Activated CD4-positive, alpha-beta memory T cell treated with anti-CD3 and anti-CD28 coated beads for 36 hours (primary cell): ENCODE measurements at places on chromosomes 6 and 20. TPM values are rescaled to one million over a fixed set of nuclear protein-coding genes. Genes with fewer than 3 reads are reported as not detected.

- peak overlapping the region; percentile 92 for H3K4me3 ChIP-seq
- H3K27me3 ChIP-seq: no peaks in the 10 kb centered on the region
- peaks cover 22% of the 10 kb centered on the region for H3K36me3 ChIP-seq
- peak overlapping the region; percentile 86 for H3K27ac ChIP-seq
Observed at GRCh38 chr20:1392443-1392692, 486 bp downstream of the FKBP1A start.

DNA sequence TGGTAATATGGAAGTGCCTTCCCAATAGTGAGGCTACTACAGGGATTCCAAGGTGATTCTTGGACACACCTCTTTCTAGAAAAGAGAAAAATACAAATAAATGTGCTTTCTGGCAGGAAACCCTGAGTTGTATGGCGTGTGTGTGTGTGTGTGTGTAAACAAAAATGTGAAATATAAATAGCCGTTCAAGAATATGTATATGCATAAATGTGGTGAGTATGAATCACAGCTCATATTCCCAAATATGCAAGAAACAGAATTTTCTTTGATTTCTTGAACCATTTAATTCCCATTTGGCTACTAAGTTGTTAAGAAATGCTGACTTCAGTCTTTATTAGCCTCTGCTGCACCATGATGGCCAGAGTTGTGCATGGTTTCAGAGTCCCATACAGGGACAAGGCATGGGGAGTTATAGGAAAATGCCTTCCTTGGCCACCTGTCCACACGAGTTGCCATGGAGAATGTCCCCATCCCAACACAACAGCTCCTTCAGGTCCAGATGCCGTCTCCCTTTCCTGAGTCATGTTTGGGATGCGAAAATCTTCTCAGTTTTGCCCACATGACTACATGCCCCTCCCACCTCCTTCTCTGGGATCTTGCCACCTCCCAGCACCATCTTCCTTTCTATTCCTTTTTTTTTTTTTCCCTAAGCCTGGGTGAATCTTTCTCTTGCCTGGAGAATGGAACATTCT lies 312.4 kb upstream of the ECI2 start:
- H3K4me3 ChIP-seq: no peak overlapping the region
- no peak for DNase-seq
- H3K27ac ChIP-seq: no peak overlapping the region
- no peaks in the 10 kb centered on the region for H3K4me1 ChIP-seq
- H3K27me3 ChIP-seq: peaks cover 6% of the 10 kb centered on the region

- H3K4me3 ChIP-seq: peak overlapping the region; percentile 72
- H3K27me3 ChIP-seq: no peaks in the 10 kb centered on the region
- DNase-seq: peak; percentile 65
- H3K4me1 ChIP-seq: peaks cover 96% of the 10 kb centered on the region
- peaks cover 4% of the 10 kb centered on the region for H3K36me3 ChIP-seq
- H3K27ac ChIP-seq: peak overlapping the region; percentile 88
Observed at GRCh38 chr6:142845624-142846458, 99.1 kb downstream of the HIVEP2 start.

DNA sequence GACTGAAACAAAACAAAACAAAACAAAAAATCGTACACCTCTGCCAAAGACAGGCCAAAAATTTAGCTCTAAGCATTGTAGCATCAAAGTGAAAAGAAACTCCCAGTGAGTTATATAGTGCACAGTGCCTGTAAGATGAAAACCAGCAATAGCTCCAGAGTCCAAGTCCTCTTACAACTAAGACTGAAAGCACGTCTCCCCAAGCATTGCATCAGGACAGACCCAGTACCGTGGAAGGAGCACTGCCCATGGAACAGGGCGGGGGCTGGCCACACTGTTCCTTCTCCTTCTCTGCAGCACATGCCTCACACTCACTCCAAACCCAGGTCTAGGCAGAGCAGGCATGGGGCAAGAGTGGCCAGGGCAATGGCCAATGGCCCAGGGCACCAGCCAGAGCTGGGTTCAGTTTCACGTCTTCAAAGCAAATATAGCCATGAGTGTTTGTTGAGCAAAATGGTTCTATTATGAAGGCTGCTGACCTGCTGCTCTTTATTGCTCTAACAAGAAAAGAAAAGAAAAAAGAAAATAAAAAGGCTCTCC lies 72.2 kb upstream of the PBOV1 start:
- H3K4me1 ChIP-seq: peaks cover 3% of the 10 kb centered on the region
- no peak overlapping the region for H3K4me3 ChIP-seq
- H3K27me3 ChIP-seq: no peaks in the 10 kb centered on the region
- H3K36me3 ChIP-seq: no peaks in the 10 kb centered on the region
- no peak overlapping the region for H3K27ac ChIP-seq

- H3K4me3 ChIP-seq: no peak overlapping the region
- H3K4me1 ChIP-seq: peaks cover under 1% of the 10 kb centered on the region
- H3K36me3 ChIP-seq: no peaks in the 10 kb centered on the region
- DNase-seq: no peak
- no peak overlapping the region for H3K27ac ChIP-seq
- H3K27me3 ChIP-seq: no peaks in the 10 kb centered on the region
Observed at GRCh38 chr6:143009851-143010250, 50.8 kb upstream of the AIG1 start.

- no peaks in the 10 kb centered on the region for H3K4me1 ChIP-seq
- no peak overlapping the region for H3K4me3 ChIP-seq
- H3K27ac ChIP-seq: no peak overlapping the region
Observed at GRCh38 chr6:31293343-31293742, 21.5 kb upstream of the HLA-C start.

DNA sequence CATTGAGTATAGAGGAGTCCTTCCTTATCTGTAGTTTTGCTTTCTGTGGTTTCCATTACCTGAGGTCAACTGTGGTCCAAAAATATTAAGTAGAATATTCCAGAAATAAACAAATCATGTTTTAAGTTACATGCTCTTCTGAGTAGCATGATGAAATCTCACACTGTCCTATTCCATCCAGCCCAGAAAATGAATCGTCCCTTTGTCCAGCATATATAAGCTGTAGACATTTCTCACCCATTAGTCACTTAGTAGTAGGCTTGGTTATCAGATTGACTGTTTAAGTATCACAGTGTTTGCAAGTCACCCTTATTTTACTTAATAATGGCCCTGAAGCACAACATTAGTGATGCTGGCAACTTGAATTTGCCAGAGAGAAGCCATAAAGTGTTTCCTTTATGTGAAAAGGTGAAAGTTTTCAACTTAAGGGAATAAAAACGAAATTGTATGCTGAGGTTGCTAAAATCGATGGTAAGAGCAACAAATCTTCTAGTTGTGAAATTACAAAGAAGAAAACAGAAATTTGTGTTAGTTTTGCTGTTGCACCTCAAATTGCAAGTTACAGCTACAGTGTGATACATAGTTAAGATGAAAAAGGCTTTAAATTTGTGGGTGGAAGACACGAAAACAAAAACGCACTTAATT lies 198.6 kb upstream of the SIM1 start:
- H3K36me3 ChIP-seq: peaks cover 7% of the 10 kb centered on the region
- no peak overlapping the region for H3K27ac ChIP-seq
- H3K4me3 ChIP-seq: no peak overlapping the region
- no peaks in the 10 kb centered on the region for H3K27me3 ChIP-seq
- no peak for DNase-seq
- peaks cover 10% of the 10 kb centered on the region for H3K4me1 ChIP-seq

DNA sequence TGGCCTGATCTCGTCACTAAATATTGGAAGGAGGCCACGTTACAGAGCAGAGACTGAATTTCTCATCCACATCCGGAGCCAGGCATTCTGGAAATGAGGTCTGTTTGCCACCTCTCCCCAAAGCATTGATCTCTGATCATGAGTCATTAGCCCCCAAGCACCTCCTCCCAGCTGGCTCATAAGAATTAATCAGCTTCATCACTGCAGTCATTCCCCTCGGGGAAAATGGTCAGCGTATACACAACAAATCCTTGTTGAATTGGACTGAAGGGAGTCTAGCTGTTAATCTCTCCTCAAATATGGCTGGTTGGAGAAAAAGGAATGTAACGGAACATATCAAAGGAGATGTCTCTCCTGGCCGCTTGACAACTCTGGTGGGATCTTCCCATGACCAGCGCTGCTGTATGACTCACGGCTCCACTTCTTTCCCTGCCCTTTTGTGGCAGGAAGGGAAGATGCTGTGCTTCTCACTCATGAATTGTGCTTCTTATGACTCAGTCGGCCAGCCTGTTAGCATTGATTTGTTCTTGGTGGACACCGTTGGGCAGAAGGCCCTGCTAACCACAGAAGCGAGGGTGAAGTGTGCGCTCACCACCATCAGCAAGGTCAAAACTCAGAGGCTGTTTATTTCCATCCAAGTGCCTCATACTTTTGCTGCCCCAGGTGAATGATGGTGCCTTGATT lies 76.7 kb downstream of the RNF182 start:
- no peak overlapping the region for H3K4me3 ChIP-seq
- DNase-seq: no peak
- H3K27ac ChIP-seq: no peak overlapping the region
- H3K36me3 ChIP-seq: no peaks in the 10 kb centered on the region

DNA sequence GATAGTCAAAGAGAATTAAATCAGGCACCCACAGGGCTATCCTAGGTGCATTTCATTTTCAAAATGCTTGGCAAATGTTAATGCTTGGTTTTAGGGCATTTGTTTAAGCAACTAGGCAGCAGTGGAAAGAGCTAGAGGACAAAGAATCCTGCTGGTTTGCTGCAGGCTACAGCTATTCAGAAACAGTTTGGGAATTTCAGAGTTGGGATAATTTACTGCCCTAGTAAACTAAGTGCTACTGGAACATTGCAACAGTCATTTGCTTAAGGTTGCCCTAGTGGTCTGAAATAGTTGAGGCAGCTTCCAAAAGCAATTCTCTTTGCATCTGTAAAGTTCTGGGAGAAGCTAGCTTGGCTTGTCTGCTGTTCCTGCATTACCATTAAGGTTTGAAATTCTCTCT lies 312.7 kb downstream of the LAMA2 start:
- H3K4me3 ChIP-seq: no peak overlapping the region
- H3K27me3 ChIP-seq: peaks cover 3% of the 10 kb centered on the region
- H3K4me1 ChIP-seq: no peaks in the 10 kb centered on the region
- no peak for DNase-seq

DNA sequence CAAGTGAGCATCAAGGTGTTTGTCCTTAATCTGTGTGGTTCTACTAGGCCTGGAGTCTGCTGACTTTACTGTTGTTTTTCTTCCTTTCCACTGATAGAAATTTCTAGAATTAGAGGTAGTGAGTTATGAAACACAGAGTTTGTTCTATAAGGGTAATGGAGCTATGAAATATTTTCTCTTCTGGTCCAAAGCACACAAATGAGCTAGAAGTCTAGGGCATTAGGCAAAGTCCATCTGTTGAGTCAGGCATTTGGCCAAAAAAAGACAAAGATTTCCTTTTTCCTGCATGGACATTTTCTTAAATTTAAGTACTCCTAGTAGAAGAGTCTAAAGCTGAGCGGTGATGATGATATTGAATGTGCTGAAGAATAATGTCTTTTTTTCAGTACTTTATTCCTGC lies 174.3 kb upstream of the STXBP5 start:
- no peak overlapping the region for H3K4me3 ChIP-seq
- H3K27ac ChIP-seq: no peak overlapping the region

GRCh38 chr6:100479179-100480035 lies 14.7 kb upstream of the SIM1 start:
- no peak overlapping the region for H3K27ac ChIP-seq
- peaks cover 2% of the 10 kb centered on the region for H3K4me1 ChIP-seq
- DNase-seq: no peak
- no peaks in the 10 kb centered on the region for H3K36me3 ChIP-seq
- no peak overlapping the region for H3K4me3 ChIP-seq
- H3K27me3 ChIP-seq: peaks cover 14% of the 10 kb centered on the region

GRCh38 chr6:4459032-4459431 lies 317.2 kb upstream of the CDYL start:
- H3K4me1 ChIP-seq: no peaks in the 10 kb centered on the region
- H3K27ac ChIP-seq: no peak overlapping the region
- no peak overlapping the region for H3K4me3 ChIP-seq

DNA sequence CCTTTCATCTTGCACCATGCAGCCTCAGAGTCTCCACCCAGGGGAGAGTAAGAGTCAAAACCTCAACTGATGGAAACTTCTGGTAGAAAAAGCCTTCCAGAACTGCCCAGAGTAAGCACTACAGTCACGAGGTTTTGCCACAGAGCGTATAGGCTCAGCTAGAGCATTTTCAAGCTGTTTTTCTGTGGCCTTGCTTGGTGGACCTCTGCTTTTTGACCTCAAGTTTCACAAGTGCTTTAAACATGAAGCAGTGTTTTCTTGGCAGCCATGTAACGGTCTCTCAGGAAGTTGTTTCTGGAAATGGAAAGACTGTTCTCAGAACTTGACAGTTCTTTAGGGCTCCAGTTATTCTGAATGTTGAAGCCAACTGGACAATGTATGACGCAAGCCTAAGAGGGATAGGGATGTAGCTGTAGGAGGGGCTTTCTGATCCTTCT lies 146.5 kb downstream of the ZDHHC14 start:
- H3K4me3 ChIP-seq: no peak overlapping the region
- H3K27me3 ChIP-seq: no peaks in the 10 kb centered on the region
- H3K27ac ChIP-seq: no peak overlapping the region
- DNase-seq: peak; percentile 22

GRCh38 chr20:23145281-23145700 lies 59.2 kb upstream of the CD93 start:
- H3K4me1 ChIP-seq: peaks cover 28% of the 10 kb centered on the region
- H3K27ac ChIP-seq: no peak overlapping the region
- H3K4me3 ChIP-seq: no peak overlapping the region
- no peaks in the 10 kb centered on the region for H3K36me3 ChIP-seq

- H3K4me3 ChIP-seq: no peak overlapping the region
- peak overlapping the region; percentile 30 for H3K27ac ChIP-seq
- no peaks in the 10 kb centered on the region for H3K27me3 ChIP-seq
- peaks cover 13% of the 10 kb centered on the region for H3K4me1 ChIP-seq
- DNase-seq: no peak
- peaks cover 46% of the 10 kb centered on the region for H3K36me3 ChIP-seq
Observed at GRCh38 chr6:37477656-37478435, 21.8 kb downstream of the CCDC167 start.

- no peaks in the 10 kb centered on the region for H3K27me3 ChIP-seq
- no peak overlapping the region for H3K4me3 ChIP-seq
- H3K27ac ChIP-seq: peak overlapping the region; percentile 50
Observed at GRCh38 chr20:4781211-4781610, 59.5 kb downstream of the PRND start.

ZNF334 gene
- total RNA-seq: 2.2 TPM

PGBD1 gene
- 1.9 TPM for total RNA-seq

CDH22 gene
- total RNA-seq: not detected

ZNF165 gene
- total RNA-seq: 3.7 TPM

VSTM2L gene
- not detected for total RNA-seq

C6orf141 gene
- total RNA-seq: 0.86 TPM

NCOA5 gene
- total RNA-seq: 13.7 TPM

PMEPA1 gene
- 2.5 TPM for total RNA-seq
